MM.1S (cell line): ENCODE measurements at places on chromosomes 16 and 17.

- DNase-seq = no peak
Measured at GRCh38 chr17:42472709-42473521, 14.2 kb downstream of the ATP6V0A1 start.

DNA sequence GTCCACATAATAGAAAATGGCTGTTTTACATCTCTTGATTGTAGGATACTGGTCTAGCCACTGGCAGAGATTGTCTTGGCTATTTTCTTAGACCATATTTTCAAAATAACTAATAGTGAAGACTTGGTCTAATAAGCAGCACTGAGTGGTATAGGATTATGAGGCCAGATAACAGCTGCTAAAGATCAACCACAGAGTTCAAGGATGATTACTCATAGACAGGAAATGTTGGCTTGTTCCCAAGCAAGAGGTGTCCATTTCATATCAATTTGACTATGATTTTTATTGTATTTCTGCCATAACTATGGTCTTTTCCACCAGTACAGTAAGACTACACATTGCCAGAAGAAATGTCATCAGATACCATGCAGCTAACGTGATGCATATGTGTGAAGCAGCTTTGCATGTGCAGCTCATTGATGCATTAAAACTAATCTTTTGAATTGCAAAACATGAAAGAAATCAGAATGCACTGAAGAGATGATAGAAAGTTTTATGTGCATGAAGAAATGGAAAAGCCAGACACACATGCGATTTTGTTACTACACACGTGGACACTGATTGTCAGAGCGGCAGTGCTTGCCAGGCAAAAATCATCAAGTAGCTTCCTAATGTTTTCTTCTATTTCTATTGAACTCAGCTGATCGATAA, 693.3 kb downstream of the CDH11 start:
- DNase-seq = no peak

DNA sequence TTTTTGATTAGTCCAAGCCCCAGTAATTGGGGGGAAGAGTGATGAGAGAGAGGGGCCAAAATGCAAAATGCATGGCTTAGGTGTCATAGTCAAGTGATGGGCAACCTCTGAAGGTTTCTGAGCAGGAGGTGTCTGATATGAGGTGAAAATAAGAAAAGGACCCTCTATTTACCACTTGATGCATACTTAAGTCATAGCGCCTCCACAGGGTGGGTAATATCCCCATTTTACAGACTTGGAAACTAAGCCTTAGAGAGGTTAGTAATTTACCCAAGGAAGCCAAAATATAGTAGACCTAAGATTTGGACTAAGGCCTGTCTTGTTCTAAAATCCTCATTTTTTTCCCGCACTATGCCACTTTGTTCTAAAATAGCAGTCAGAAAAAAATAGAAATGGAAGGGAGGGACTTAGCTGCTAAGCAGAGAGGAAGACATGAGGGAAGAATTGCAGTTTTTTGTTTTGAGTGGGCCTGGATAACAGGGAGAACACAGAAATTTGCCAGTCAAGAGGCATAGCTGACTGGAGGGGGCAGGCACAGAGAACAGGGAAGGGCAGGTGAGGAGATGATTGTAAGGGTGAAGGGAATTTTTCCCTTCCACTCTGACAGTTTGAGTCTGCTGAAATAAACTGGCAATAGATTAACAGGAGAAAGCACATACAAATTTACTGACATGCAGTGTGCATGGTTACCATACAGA, 2.3 kb upstream of the GRB2 start:
- no peak for DNase-seq

GRCh38 chr16:72848759-72849664, 198.9 kb downstream of the ZFHX3 start:
- DNase-seq = no peak

- peak; percentile 91 for DNase-seq
Measured at GRCh38 chr17:78128551-78129350, at the start of gene TMC6. Gene TMC6 (minus strand): TSS chr17:78128755. CDS start chr17:78126832, 1,923 bp downstream.

GRCh38 chr16:16989368-16989767, 481.4 kb downstream of the XYLT1 start:
- DNase-seq = no peak

DNA sequence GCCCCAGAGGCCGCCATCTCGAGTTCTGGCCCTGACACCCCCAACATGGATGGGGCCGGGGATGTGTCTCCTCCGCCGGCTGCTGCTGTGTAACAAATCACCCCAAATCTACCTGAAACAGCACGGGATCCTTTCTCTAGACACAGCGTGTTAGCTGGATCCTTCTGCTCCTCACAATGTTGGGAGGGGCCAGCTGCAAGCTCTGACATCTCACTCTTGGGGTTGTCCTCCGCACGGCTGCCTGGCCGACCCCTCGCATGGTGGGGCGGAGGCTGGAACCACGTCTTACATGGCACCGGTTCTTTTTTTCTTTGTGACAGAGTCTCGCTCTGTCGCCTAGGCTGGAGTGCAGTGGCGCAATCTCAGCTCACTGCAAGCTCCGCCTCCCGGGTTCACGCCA, 11.6 kb upstream of the DEF8 start:
- DNase-seq = no peak

DNA sequence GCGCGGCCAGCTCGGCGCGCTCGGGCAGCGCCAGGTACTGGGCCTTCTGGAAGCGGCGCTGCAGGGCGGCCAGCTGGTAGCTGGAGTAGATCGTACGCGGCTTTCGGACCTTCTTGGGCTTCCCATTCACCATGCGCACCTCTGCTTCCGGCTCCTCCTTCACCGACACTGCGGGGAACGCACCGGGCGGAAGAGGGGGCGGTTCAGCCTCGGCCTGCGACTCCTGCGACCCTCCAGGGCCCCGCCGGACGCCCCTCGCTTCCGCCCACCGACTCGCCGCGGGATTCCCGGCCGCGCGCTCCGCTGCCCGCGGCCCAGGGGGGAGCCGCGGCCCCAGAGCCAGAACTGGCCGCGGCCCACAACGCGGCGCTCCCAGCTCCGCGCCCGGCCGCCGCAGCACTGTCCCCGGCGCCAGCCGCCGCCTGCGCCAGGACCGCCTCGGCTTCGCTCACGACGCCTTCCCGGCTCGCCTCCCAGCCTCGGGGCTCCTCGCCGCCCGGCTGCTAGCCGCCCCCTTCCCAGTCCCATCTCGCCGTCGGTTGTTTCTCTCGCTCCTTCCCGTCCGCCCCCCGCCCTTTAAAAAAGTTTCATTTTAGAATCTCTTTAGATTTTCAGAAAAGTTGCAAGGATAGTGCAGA, 1.5 kb downstream of the DLX3 start:
- no peak for DNase-seq

GRCh38 chr17:27882162-27882840, 10.9 kb downstream of the LYRM9 start:
- DNase-seq = no peak

DNA sequence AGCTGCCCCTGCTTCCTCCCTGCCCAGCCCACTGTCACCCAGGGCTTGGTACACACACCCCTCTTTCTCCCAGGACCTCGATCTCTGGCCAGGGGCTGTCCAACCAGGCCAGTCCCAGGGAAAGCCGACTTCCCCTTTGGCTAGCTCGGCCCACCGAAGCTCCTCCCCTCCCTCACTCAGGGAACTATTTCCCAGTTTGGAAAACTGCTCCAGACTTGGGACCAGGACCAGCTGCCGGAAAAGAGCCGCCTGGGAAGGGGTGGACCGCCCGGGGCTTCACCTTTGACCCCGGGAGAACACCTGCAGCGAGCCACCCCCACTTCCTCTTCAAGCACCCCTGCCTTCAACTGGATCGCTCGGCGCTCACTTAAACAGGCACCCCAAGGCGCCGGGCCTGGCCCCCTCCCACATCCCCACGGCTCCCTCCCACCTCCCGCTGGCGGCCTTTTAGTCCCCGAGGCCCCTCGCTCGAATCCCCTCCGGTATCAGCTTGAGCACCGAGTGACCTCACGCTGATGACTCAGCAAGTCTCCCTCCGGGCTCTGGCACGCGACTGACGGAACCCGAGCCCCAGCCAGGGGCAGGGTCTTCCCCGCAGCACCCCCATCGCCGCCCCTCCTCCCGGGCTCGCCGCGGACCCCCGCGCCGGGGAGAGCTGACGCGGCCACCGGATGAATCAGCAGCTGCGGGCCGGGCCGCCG, 934 bp downstream of the MAFG start:
- DNase-seq = peak; percentile 53

DNA sequence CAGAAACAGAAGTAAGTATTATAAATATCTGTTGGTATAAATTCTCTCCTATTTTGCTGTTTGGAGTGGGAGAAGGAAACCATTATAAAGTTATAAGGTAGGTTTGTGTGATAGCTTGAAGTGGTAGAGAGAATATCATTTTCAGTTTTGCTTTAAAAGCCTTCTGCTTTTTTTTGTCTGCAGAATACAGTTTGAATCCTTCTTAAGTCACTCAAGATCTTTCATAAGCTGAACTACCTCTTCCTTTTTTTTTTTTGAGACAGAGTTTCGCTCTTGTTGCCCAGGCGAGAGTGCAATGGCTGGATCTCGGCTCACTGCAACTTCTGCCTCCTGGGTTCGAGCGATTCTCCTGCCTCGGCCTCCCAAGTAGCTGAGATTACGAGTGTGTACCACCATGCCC, 9.0 kb downstream of the ATAD5 start:
- no peak for DNase-seq

DNA sequence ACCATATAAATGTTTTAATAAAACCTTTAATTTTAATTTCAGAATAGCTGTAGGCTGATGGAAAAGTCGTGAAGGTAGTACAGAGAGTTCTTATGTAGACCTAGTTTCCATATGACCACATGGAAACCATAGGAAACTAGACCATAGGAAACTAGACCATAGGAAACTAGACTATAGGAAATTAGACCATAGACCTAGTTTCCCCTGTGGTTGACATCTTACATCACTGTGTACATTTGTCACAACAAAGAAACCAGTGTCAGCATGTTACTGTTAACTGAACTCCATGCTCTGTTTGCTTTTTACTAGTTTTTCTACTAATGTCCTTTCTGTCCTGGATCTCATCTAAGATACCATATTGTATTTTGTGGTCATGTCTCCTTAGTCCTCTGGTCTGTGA, 14.6 kb downstream of the NUDT7 start:
- peak; percentile 17 for DNase-seq

DNA sequence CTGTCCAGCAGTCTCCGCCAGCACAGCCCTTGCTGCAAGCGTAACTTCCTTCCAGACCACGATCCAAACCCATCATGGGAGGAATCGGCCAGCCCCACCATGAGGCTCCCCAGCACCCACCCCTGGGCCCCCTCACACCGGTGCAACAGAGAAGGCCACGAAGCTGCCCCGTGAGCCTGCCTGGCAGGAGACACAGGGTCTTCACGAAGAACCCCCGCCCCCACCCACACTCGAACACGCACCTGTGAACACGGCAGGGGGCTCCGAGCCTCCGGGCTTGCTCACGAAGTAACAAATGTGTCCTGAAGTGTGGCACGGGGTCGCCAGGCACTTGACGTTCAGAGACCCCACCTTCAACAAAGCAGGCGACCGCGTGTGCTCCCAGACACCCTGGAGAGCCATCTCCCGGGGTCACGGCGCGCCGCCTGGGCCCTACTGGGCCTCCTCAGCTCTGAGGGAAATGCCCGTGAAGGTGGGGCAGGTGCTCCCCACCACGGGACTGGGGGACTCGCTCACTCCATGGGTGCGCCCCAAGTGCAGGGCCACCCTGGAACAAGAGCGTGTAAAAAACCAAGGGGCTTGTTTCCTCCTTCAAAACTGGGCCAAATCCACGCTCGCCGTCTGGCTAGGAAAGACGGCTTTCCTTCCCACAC, 7.6 kb downstream of the HAGH start:
- no peak for DNase-seq

DNA sequence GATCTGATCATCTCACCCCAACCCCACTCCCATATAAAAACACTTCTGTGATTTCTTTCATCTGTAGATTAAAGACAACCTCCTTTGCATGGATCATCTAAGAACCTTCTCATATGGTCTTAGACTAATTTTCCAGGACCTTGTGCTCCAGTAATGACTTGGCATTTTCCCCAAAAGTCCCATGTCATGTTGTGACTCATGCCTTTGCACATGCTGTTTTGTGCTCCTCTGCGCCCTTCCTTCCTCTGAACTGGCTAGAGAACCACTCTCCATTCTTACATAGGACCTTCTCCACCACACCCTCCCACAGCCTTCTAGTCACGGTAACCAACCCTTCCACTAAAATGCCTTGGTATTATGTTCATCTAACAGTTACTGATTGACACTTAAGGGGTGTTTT, 99.5 kb upstream of the AXIN2 start:
- no peak for DNase-seq

DNA sequence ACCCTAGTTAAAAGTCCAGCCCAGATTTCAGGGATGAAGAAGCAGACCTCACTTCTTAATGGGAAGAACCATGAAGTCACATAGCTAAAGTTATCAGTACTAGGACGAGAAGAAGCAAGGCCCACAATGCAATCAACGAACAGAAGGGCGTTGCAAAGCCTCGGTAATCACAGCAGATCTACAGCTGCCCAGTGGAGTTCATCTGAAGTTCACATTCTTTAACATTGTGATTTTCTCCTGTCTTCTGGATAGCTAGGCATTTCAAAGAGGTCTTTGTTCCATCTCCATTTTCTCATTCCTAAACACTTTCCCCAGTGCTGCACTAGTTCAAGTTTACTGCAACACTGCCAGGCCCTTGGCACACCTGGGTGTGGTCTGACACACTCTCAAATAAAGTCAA, 226.7 kb upstream of the N4BP1 start:
- DNase-seq = no peak

- no peak for DNase-seq
Measured at GRCh38 chr17:43655693-43656255, 5.9 kb downstream of the MEOX1 start.

- no peak for DNase-seq
Measured at GRCh38 chr17:67066717-67067116, 22.4 kb downstream of the CACNG1 start.

- DNase-seq = no peak
Measured at GRCh38 chr16:86952769-86953168, 364.4 kb downstream of the C16orf95 start.

- DNase-seq = no peak
Measured at GRCh38 chr17:60303406-60304099, 88.4 kb downstream of the USP32 start.

DNA sequence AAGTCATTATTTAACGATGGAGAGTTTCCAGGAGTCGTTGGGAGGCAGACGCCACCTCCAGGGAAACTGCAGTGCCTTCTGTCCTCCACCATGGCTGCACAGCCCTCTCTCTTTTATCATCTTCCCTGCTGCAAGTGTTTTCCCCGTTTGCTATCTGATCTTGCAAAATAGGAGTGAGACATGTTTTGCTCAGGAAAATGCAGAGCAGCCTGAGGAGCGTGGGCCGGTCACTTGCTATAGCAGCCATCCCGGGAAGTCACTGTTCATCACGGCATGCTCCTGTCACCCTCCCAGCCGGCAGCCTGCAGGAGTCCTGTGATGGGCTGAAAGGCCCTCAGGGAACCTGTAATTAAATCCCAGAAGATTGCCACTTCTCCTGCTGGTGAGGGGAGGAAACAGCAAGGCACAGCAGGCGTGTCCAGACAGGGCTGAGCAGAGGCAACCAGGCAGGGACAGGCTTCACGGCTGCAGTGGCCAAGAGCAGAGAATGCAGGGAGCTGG, 143.1 kb downstream of the GSG1L start:
- no peak for DNase-seq

GRCh38 chr16:57920215-57920879, 50.6 kb downstream of the CNGB1 start:
- no peak for DNase-seq
